Spleen (tissue), 13 donors: ENCODE measurements at places on chromosomes 1 and 21. TPM values are rescaled to one million over a fixed set of nuclear protein-coding genes. Genes with fewer than 3 reads are reported as not detected.

The ARHGEF19 gene
- total RNA-seq: 5.8 TPM

The KCNAB2 gene
- 109 TPM for total RNA-seq

DNA sequence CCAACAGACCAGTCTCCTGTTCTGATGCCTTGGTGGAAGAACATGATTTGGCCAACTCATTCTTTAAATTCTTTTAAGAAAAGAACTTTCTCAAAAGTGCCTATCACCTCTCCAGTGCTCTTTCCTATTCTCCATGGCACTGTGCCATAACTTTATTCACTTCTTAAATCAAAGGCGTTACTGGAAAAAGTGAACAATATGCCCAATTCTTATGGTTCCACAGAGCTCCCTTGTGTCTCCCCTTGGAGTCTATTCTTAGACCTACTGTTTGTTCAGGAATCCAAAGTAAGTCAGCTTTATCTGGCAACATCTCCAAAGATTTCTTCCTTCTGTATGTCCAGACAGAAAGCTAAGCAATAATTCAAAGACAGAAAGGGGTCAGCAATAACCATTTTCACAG lies 111.9 kb upstream of the MAGI3 start:
- H3K27ac ChIP-seq: no peak overlapping the region
- H3K4me3 ChIP-seq: no peak overlapping the region
- no peaks in the 10 kb centered on the region for H3K27me3 ChIP-seq
- no peaks in the 10 kb centered on the region for H3K36me3 ChIP-seq

- DNase-seq: no peak
- no peaks in the 10 kb centered on the region for H3K27me3 ChIP-seq
- H3K36me3 ChIP-seq: no peaks in the 10 kb centered on the region
- H3K4me1 ChIP-seq: no peaks in the 10 kb centered on the region
- no peak overlapping the region for H3K27ac ChIP-seq
- no peak overlapping the region for H3K4me3 ChIP-seq
These were observed 297.0 kb upstream of the NCAM2 start for GRCh38 chr21:20701235-20701634.
